ENCODE measurements at places on chromosomes 7 and 10. TPM values are rescaled to one million over a fixed set of nuclear protein-coding genes. Genes with fewer than 3 reads are reported as not detected.

DNA sequence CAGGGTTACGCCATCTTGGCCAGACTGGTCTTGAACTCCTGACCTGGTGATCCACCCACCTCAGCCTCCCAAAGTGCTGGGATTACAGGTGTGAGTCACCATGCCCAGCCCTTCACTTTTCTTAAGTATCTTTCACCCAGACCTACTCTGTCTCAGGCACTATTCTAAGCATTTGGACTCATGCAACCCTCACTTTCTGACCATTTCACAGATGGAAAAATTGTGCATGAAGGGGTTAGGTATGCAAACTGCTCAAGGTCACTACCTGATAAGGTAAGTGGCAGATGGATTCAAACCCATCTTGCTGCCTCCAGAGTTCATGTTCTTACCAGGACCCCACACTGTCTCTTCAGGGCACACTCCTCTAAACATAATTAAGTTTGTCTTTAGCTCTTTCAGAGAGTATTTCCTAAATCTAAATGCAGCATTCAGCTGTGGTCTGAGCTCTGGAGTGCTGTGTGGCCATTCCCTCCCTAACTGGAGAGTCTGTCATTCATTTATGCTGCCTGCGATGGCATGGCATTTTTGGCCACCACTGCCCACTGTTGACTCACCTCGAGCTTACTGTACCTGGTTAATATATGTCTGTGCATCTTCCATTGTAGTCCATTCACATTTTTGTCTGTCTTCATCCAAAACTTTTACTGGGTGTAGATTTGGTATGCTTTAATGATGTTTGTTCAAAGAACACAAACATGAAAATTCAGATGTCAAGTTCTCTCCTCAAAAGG, 88.4 kb downstream of the CCDC71L start:
- DNase-seq, result no peak

DNA sequence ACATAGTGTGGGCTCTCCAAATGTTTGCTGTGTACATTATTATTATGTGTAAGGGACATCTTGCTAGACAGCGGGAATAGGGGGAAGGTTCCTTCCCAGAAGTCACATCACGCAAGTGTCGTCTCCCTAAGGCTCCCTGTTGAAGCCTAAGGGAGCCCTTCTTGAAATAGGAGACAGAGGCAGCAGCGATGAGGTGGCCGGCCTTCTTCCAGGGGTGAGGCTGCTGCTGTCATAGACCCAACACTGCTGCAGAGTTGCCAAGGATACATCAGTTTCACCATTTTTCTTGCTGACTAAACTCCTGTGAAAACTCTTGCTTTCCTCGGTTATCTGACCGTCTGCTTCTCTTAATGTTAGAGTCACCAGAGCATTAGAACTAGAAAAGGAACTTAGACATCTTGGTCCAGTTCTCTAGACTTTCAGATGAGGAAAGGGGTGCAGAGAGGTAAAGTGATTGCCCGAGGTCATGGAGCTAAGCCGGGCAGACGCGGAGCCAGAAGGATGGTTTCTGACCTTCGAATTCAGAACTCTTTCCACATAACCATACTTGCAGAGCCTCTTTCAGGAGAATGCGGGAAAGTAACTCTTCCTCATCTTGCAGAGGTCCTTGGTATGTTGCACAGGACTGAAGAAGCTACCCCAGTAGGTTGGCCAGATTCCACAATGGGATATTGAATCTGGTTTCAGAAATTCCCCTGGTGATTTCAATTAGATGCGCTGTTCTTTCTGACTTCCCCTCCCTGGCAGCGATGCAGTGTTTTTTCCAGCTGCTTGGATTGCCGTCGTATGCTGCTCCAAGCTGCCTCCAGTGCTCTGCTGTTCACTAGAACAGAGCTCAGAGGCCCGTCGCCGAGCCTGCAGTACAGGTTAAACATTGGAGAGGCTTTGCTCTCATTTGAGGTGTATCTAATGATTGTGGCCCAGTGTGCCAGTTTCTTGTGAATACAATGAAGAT, 217.1 kb downstream of the CAMK1D start:
- DNase-seq, result no peak

H2BK1 gene
- not detected for total RNA-seq

GRCh38 chr7:132697003-132697402, 120.7 kb upstream of the PLXNA4 start:
- DNase-seq, result no peak

DNA sequence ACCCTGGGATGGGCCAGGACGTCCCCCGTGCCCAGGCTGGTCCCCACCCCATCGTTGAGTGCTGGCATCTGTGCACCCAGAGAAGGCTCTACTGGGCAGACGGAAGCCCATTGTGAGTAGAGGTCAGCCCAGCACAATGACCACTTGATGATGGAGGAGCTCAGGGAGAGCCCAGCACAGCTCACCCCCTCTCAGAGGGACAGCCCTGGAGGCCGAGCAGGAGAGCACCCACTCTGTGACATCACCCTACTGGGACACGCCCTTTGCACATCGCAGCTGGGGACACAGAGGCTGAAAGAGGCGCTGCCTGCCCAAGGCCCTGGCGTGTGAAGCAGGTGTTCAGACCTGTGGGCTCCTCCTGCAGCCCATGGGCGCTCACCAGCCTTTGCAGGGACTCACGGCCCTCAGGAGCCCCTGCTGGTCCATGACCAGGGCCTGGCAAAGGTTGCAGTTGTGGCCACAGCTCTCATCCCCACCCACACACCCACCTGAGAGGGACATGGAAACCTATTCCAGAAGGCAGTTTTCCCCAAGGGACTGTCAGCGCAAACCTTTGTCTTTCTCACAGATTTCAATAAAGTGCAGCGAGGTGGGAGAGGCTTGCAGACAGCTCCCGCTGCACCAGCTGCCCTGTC, 67.2 kb upstream of the PPP2R2D start:
- no peak for DNase-seq

- peak; percentile 98 for DNase-seq
Measured at GRCh38 chr7:28408960-28409715, 3.2 kb upstream of the CREB5 start.

DNA sequence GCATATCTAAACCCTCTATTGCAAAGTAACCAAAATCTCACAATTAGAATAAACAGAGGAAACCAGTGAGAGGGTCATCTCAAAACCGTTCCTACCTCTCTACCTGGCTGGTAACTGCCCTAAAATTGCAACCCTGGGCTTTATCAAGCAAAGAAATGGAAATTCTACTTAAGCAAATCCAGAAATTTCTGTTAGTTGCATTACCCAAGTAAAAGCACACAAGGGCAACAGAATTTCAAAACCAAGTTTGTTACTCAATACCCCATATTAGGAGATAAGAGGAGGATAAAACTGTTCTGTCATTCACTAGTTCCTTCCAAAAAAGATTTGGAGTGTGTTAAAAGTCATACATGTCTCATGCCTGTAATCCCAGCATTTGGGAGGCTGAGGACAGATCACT, 195.3 kb downstream of the FAM107B start:
- DNase-seq, result no peak

- DNase-seq, result no peak
Measured at GRCh38 chr10:132055616-132056015, 10.1 kb upstream of the JAKMIP3 start.

HGF gene
- 1.7 TPM for total RNA-seq

DNA sequence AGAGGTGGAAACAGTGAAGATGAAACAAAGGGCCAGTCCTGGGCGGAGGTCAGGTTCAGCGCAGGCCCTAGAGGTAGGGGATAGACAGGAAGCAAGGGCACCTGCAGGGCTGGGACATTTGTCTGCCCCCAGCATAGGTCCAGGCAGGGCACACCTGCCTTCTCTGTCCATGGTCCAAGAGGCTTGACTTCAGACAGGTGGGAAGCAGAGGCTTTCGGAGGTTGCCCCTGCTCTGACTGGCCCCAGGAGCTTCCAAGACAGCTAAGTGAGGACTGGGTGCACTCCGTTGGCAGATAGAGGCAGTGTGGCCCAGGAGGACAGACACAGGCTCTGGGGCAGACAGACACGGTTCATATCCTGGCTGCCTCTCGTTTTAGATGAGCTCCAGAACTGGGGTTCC, 71.6 kb upstream of the GRB10 start:
- no peak for DNase-seq

DNA sequence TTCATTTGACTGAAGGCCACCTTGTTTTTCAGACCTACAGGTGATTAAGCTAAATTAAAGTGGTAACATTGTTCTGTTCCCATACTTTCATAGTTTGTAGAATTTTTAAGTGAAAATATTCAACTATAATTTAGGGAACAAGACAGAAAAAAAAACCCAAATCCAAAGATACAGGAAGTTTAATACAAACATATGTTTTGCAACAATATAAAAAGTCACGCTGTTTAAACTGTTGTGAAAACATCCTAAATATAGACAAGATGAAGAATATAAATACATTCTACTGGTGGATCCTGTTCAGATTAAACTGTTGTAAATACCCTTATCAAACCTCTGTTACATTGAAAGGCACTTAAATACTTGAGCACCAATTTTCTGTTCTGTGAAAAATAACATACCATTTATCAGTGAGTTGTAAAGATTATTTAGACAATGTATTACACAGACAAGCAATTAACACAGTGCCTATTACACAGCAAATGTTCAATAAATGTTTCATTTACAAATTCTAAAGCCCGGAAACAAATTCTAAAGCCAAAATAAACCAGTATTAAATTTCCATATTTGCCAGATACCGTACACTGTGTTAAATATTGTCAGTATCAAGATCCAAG, 14.2 kb downstream of the ASZ1 start:
- DNase-seq, result no peak

GRCh38 chr7:106740806-106741205, 79.8 kb upstream of the CCDC71L start:
- DNase-seq, result no peak

RP9 gene
- 9.0 TPM for total RNA-seq

- DNase-seq, result peak; percentile 88
Measured at GRCh38 chr10:70277396-70278030, 6.3 kb downstream of the NPFFR1 start.

- DNase-seq, result no peak
Measured at GRCh38 chr7:33044401-33044718, 18.2 kb downstream of the NT5C3A start.

- no peak for DNase-seq
Measured at GRCh38 chr7:66824041-66824440, 83.5 kb downstream of the RABGEF1 start.
